ENCODE measurements at places on chromosomes 5 and 9.

DNA sequence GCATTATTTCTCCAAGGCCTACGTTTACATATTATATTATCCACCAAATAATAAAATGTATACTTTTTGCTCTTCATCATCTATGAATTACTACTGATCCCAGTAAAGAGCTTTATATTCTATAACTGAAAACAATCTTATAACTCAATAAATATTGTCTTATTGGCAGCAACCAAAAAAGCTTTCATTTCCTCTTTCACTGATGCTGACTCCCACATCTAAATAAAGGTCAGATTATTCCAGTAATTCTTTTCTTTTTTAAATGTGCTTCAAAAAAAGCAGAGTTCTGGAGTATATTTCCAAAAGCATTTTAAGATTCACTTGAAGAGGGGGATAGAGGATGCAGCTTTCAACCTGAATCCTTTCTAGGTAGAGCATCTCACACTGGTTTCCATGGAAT lies 75.3 kb upstream of the NR4A3 start:
- no peak for DNase-seq

- DNase-seq = no peak
These were observed 102.0 kb downstream of the CAVIN4 start for GRCh38 chr9:100679834-100680233.

GRCh38 chr9:26061948-26062575 lies 383.8 kb upstream of the TUSC1 start:
- no peak for DNase-seq

- DNase-seq = no peak
These were observed 203.1 kb downstream of the ROR2 start for GRCh38 chr9:91746904-91747303.

GRCh38 chr5:51389577-51390463 lies 6.6 kb downstream of the ISL1 start:
- DNase-seq = no peak

DNA sequence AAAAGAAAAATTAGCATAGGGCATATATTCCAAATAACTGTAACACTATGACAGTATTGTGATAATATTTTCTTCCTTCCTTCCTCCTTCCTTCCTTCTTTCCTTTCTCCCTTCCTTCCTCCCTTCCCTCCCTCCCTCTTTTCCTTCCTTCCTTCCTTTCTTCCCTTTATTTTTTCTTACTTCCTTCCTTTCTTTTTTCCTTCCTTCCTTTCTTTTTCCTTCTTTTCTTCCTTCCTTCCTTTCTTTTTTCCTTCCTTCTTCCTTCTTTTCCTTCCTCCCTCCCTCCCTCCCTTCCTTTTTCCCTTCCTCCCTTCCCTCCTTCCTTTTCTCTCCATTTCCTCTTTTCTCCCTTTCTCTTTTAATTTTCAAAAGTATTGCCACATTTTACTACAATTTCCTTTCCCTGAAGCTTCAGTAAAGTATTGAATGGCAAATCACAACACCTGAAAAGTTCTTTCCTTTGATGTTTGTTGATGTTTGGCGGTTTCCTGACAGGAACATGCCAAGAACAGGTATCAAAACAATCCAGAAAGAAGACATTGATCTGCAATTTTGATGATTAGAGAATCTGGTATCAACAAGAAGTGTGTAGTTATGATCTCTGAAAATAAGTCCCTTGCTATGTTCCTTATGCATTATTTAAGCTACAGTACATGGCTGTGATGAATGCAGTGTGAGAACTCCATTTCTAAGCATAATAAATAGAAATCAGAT lies 253.1 kb upstream of the EDIL3 start:
- no peak for DNase-seq

DNA sequence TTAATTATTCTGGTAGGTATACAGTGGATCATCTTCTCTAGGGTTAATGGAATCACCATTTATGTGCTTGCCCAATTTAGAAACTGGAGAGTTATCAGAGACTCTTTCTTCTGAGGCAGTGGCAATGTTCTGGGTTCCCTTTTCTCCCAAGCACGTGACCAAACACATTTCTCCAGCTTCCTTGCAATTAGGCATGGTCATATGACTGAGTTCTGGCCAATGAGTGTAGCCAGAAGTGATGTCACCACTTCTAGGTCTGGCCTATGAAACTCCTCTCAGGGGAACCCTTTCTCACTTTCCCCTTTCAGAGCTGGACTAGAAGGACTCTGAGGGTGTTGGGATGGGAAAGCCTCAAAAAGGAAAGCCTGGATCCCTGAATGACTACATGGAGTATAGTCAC lies 172.0 kb downstream of the NSG2 start:
- no peak for DNase-seq

GRCh38 chr9:89748831-89749499 lies 144.2 kb downstream of the GADD45G start:
- DNase-seq = no peak
